ENCODE measurements at places on chromosomes 2 and 18.

DNA sequence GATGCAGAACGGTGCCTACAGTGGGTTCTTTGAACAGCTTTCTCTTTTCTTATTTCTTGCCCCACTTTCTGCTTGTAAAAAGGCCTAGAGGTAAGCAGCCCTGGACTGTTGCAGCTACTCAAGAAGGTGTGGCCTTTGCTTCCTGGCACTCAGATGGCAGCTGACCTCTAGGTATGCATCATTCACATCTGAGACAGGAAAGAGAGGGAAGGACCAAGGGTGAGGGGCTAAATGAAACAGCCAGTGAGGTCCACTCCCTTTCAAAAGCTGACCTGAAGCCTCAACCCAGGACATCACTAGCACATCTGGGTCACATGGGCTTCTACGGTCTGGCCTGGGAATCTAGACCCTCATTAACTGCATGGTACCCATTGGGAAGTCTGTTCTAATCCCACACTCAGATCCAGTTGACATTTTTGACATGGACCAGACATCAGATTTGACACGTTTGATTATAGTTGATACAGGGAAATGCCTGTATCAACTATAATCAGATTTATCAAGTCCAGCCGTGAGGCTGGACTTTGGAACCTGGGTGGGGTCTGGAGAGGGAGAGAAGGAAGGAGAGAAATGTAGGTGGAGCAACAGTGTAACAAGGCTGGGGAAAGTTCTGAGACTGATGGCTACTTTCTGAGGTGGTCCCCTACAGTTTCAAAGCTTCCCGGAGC, 60.2 kb downstream of the E2F6 start:
- no peak for DNase-seq

GRCh38 chr18:79397247-79397829, 1.6 kb downstream of the NFATC1 start:
- no peak for DNase-seq

GRCh38 chr2:85303780-85304531, 23.8 kb downstream of the TGOLN2 start:
- DNase-seq = no peak

- no peak for DNase-seq
Observed at GRCh38 chr2:44233450-44234128, 41.7 kb upstream of the SLC3A1 start.

DNA sequence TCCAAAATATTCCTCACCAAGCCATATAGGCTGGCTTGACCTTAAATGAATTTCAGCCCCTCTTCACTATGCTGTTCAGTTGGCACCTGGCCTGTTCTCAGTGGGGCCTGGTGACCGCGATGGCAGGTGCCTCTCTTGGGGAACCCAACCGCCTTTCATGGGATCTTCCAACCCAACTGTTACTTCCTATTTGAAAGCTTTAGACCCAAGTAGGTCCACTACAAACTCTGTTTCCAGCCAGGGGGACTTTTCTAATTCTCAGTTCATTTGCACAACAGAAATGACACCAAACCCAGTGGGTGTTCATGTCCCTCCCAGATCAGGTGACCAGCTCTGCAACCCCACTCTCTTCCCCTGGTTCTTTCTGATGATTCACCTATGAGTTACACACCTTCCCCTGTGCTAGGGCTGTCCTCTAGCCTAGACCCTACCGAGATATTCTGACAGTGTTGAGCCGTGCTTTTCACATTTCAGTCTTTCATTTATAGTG, 35.6 kb upstream of the NDUFV2 start:
- no peak for DNase-seq

- no peak for DNase-seq
Observed at GRCh38 chr2:189527041-189527750, 53.4 kb downstream of the SLC40A1 start.

DNA sequence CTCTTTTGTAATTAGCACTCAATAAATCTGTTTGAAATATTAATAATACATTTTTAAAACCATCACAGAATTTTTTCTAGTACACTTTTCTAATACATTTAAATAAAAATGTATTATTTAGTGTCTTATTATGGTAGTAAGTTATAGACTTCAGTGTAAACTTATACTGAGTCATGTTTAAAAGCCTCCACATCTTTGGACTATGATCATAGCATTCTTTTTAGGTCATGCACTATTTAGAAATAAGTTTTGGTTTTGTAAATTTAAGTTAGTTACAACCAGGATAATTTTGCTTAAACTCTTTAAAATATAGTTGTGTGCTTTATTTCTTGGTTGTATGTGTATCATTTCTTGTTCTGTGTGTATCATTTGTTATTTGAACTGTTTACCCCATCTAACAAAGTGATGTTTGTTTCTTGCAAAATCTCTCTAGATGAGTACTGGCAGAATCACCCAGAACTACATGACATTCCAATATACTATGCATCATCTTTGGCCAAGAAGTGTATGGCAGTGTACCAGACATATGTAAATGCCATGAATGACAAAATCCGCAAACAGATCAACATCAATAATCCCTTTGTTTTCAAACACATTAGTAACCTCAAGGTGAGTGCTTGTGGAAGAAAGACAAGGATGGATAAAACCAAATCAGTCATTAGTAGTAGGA, 16.7 kb downstream of the CPSF3 start:
- no peak for DNase-seq

DNA sequence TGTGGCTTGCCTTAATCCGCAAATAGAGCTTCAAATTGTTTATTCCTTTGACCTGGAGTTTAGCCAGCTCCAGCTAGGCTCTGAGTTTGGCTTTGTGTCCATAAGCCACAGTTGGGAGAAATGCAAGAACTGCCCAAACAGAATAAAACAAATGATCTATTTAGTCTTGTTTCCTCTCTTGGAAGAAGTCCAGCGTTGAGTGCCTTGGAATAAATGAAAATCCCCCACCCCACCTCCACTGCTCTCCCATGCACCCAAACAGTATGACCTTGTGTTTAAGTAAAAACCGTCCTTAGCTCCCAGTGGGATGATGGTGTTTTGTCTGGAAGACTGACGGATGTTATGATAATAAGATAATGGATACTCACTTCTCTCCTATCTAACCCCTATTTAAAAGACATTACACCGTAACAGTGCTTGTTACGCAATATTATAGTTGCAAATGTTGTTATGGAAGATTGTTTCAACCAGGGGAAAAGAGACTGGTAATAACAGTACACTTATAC, 3.2 kb upstream of the SERPINE2 start:
- DNase-seq = no peak

DNA sequence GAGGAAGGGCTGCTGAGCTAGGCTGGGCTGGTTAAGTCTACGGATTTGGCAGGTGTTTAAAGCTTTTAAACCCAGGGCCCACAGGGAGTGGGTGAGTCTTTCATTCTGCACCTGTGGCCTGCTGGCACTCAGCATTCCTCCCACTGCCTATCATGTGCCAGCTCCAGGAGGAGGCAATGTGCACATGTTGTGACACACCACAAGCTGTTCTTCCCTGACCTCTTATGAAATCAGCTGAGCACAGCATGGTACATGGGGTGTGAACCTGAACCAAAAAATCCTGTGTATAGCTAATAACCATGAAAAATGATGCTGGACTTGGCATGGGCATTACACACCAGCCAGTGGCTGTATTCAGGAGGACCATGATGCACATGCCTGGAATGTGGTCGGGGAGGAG, 297.9 kb upstream of the MMADHC start:
- DNase-seq = no peak

DNA sequence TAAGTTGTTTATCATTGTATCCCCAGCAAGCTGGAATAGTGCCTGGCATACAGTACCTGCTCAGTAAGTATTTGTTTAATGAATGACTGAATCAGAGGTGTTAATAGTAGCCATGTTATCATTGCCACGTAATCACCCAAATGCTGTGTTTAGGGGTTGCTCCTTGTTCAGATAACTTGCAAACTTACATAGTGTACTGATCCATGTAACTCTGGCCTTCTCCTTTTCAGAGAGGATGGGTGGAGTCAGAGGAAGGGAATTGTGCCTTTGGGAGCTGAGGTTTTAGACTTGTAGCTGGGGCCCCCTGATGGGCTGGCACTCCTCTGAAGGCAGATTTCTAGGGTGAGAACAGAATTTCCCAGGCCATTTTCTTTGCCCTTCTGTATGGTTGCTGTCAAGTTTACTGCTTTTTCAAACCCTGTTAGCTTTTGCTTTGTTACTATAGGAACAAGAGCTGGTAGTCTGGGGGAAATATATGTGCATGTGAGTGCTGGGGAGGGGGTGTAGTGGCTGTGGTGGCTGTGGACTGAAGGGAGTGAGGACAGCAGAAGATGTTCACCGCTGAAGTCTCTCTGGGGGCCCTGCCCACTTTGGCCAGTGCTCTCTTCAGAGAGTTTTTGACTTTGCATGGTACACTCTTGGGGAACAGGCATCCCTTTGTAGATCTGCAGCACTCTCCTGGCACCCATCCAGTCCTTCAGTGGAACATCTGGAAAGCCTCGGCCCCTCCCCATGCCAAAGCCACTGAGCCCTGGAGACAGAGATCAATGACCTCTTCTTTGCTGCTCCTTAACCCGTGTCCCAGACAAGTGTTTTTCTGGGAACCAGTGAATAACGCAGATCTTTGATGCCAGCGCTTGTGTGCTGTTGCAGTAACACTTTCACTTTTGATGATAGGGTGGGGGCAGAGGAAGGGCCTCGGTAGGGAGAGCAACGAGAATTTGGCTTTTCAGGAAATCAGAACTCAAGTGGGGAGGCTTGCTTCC, 209.0 kb downstream of the PRKCE start:
- no peak for DNase-seq

DNA sequence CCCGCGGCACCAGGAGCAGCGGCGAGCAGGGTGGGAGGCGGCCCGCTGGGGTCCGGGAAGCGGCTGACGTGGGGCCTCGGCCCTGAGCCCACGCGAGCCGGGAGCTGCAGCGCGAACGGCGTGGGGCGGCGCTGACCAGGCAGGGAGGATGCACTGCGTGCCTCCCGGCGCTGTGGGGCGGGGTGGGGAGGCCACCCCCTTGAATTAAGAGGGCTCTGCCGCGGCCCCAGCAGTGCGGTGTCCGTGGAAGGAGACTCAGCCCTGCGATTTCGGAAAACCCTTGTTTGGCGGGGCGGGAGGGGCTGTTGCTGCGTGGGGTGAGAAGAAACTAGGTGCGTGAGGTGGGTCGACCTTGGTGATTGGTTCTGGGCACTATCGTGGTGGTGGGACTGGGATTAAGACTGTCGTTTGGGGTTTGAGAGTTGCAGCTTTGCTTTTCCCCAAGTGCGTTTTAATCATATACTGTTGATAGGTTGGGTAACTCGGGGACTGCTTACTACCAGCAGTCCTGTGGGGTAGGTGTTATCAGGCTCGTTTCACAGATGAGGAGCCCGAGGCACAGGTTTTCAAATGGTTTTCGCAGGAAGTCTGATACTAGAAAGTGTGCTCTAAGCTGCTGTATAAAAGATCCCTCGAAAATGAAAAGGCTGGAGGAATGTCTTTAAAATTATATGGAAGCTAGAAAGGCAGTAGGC, 722 bp downstream of the ACSL3 start:
- no peak for DNase-seq

DNA sequence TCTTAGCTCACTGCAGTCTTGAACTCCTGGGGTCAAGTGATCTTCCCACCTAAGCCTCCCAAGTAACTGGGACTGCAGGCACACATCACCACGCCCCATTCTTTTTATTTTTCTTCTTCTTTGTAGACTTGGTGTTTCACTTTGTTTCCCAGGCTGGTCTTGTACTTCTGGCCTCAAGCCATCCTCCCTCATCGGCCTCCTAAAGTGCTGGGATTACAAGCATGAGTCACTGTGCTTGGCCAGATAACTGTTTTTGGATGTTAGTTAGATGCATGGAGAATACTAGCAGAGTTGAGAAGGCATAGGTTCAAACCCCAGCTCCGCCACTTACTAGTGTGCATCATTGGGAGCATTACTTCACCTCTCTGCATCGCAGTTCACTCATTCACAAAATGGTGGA, 88.3 kb downstream of the TXNL1 start:
- no peak for DNase-seq

- DNase-seq = no peak
Observed at GRCh38 chr18:5729983-5730699, 165.2 kb downstream of the TMEM200C start.

- DNase-seq = no peak
Observed at GRCh38 chr18:48727681-48728080, 188.8 kb downstream of the CTIF start.

DNA sequence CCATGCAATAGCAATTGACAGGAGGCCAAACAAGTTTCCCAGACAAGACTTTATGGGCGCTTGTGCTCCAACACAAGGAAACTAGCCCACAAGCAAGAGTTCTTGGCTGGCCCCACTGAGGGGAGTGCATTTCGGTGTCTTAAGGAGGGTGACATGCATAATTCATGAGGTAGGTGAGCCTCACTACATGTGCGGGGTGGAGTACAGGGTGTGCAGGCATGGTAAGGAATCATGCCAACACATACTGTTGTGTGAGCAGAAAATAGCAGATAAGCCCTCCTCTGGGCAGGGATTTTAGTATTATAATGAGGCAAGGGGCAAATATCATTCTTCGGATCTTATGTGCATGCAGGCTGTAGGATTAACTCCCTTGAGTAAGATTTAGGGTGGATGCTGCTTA, 78.7 kb upstream of the SLC1A4 start:
- DNase-seq = no peak

DNA sequence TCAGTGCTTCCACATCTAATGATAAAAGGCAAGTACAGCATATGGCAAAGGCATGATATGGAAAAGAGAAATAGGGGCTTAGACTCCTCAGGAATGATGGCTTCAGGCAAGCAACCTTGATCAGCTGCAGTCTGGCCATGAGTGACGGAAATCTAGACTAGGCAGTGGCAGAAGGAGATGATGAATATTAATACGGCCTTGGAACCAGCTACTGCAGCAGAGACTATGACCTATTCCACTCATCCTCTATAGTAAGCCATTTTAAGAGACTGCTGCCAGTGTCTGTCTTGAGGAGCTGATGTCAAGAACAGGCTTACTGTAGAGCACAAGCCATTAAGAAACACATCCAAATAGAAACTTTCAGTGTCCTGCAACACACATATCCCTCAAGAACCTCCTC, 23.7 kb downstream of the ASXL2 start:
- DNase-seq = no peak

DNA sequence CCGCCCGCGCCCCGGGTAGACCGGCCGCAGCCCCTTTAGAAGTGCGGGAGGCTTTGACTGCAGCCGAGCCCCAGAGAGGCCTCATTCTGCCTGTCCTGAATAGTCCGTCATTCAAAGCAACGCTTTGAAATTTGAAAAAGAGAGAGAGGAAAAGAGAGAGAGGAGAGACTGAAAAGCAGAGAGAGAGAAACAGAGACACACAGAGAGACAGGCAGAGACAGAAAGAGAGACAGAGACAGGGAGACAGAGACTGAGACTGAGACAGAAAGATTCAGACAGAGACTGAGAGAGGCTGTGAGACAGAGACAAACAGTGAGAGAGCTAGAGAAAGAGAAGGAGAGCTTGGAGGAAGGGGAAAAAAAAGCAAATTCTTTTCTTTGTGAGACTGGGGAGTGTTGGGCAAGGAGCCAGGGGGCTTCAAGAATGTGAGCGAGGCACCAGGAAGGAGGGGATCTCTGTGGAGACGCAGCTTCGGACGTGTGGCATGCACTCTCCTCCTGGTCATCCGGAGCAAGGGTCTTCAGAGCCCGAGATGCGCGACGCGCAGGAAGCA, 73.1 kb downstream of the MYCN start:
- DNase-seq = no peak

DNA sequence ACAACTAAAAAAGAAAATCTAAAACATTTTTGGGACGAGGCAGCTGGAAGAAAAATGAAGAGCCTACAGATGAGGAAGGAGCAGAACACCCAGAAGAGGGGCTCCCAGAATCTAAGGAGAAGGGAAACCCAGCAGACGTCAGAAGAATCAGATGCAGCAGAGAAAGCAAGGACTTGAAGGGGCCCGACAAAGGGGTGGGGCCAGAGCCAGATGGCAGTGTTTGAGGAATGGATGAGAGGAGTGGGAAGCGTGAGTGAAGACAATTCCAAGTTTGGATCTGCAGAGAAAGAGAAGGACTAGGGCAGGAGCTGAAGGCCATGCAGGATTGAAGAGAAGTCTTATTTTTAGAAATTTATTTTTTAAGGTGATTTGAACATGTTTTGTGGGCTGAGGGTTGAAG, 19.3 kb downstream of the PTMA start:
- DNase-seq = no peak
